ENCODE measurements at places on chromosomes 12 and 14.

- peak; percentile 11 for DNase-seq
These were observed 677 bp downstream of the C12orf75 start for GRCh38 chr12:105330931-105331804.

DNA sequence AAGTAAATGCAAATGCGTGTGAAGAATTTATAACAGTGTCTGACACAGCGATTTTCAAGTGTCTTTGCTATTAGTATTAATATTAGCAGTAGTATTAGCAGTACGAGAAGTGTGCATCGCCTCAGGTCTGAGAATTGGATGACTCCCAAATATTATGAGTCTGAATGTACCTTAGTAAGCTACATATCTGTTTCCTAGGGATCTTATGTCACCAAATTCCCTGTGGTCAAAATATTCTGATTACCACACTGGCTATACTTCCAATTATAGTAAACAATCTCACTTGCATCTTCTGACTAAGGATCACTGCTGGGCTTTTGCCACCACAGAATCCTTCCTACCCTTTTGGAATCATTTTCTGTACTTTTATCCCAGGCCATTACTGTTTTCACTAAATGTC, 396.0 kb upstream of the MIS18BP1 start:
- DNase-seq: no peak

DNA sequence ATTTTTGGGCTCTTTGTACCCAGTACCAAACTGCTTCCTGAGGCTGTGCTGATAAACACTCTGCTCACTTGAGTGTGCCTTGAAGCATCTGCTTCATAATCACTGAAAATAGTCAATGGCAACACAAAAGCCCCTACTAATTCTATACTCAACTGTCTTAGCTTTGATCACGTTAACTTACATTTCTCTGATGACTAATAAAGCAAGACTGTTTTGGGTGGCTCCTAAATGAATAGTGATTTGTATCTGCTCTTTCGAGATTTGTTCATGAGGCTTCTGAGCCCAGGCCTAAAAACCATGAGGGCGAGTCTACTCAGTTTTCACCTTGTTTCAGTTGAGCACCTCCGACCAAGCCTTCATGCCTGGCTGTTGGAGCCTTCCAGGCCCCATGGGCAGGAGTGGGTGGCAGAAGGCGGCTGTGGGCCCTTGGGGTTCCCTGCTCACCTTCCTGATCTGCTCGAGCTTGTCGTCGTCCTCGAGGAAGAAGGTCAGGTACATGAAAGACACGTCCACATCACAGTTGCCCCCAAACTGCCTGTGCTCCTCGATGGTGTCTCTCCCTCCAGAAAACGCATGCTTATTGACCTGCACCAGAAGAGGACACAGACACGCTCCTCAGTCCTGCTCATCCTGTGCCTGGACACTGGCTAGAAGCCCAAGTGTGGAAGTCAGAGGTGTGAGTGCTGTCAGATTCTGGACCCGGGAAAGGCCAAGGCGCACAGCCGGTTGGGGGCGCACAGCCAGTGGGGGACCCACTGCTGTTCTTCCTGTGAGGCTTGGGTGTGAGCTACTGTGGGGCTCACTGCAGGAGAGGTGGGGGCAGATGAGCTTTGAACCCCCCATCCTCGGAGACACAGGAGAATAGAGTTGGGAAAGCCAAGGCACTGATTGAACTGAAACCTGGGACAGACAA, 13.7 kb downstream of the SLC25A47 start:
- no peak for DNase-seq

DNA sequence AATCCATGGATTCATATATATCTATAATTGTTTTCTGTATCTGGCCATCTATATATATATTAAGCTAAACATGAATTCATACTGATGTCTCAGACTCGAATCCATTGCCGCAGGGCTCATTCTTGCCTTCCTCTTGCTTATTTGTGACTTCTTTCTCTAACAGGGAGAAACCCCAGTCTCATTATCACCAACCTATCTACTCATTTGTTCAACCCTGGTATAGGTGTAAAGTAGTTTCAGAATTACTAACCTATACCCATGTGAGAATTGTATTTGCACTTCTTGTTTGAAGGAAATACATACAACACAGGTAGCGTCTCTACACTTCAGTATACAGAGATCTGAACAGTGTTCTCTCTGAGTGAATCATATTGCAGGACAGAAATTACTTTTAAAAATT, 77.7 kb downstream of the PTPN11 start:
- no peak for DNase-seq

GRCh38 chr12:102197789-102198188, at the start of gene PMCH:
Gene PMCH, minus strand, starts transcription at chr12:102197833. Its CDS starts 63 bp downstream, at chr12:102197770.
- no peak for DNase-seq

DNA sequence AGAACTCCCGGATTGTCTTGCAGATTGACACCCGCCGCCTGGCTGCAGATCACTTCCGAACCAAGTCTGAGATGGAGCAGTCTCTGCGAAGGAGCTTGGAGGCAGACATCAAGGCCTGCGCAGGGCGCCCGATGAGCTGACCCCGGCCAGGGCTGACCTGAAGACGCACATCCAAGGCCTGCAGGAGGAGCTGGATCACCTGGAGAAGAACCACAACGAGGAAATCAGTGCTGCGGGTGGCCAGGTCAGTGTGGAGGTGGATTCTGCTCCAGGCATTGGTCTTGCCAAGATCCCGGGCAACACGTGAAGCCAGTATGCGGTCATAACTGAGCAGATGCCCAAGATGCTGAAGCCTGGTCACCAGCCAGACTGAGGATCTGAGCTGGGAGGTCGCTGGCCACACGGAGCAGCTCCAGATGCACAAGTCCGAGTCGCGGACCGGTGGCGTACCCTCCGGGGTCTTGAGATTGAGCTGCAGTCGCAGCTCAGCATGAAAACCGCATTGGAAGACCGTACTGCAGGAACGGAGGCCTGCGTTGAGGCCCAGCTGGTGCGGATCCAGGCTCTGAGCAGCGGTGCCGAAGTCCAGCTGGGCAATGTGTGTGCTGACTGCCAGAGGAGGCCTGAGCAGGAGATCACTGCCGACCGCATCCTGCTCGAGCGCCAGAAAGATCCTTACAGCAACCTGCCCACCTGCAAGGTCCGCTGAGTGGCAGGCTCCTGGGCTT, 12.4 kb upstream of the A2M start:
- no peak for DNase-seq

DNA sequence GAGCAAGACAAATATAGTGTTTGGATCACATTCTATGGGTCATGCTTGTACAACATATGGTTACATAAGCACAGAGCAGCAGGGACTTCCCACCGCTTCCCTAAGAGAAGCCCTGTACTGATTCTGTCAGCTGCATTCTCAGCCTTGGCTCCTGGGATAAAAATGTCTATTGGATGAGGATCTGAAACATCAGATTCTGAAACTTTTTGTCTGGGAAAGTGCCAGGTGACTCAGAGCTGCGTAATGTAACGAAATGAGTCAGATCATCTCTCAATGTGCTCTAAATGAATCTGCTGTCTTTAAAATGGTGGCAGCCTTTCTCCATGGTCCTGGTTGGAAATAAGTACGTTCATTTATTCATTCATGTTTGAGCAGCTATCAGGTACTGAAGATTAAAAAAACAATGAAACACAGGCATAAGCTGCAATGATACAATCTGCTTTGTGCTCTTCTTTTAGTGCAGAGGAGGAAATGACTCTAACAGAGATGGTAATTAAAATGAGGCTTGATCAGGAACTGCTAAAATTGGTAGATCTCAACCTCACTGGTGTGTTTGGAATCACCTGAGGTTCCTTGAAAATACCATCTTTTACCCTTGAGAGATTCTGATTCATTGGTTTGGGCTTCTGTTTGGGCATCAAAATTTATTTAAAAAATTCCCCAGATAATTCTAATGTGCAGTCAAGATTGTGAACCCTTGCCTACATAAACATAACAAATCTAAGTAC, 99.1 kb upstream of the NAP1L1 start:
- DNase-seq: peak; percentile 51

DNA sequence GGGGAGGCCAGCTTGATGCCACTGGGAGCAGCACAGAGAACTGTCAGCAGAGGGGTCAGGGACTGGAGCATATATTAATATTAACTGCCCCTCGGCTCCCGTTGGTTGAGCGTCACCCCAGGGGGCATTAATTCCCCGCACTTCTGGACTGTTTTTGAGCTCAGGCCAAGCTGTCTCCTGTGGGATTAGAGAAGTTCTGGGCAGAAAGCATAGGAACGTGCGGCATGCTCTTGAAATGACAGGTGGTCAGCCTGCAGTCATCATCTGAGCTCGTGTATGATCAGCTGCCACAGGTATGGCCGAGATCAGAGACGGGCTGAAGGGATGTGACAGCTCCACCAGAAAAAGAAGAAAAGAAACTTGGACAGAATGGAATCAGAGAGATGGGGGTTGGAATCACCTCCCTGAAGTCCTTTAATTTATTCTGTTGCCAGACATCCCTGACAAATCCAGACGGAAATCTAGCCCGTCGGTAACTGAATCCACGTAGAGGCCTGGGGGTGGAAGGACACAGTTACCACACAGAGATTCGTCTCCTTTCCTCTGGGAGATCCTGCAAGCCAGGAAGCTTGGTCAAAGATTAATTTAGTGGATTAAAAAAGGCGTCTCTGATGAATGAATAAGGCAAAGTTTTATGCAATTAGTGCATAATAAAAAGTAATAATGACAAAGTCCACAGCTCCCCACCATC, 23.6 kb downstream of the NR1H4 start:
- DNase-seq: no peak

- DNase-seq: no peak
These were observed 274.2 kb downstream of the FUT8 start for GRCh38 chr14:65686761-65687160.

DNA sequence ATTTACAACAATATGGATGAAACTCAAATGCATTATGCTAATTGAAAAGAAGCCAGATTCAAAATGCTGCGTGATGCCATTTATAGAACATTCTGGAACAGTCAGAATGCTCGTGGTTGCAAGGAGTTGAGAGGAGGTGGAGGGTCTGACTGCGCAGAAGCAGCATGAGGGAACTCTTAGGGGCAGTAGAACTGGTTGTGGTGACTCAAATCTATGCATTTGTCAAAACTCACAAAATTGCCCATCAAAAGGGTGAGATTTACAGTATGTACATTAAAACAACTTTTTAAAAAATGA, 113.7 kb upstream of the PDZRN4 start:
- DNase-seq: no peak

DNA sequence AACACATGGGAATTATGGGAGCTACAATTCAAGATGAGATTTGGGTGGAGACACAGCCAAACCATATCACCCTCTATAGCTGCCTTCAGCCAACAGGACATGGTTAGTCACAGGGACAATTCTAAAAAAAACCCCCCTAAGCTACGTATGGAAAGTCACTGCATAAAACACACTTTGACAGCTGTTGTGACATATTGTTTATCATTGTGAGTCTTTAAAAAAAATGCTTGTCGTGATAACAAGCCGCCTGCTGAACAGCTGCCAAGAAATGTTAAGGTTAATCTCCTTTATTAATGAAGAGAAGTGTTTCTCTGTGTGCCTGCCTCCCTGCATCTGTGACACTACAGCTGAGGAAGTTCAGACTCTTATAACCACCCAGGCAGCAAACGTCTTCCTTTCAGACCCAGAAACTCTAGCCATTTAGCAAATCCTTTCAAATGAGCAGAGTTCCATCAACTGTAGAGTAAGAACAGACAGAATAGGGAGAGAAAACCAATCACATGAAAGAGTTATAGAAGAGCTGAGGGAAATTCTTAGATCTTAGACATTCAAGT, 1459.6 kb upstream of the TMEM132C start:
- no peak for DNase-seq

All from stimulated activated naive CD4-positive, alpha-beta T cell treated with Interleukin-2 at 50 U/mL for 16 hours (primary cell).